CD4-positive, alpha-beta T cell treated with Interleukin-2 at 100 ng/mL for 4 hours (primary cell): ENCODE measurements at places on chromosomes 5 and 9.
A peak's percentile ranks its signal among the peaks of the same experiment; 100 is the strongest.

DNA sequence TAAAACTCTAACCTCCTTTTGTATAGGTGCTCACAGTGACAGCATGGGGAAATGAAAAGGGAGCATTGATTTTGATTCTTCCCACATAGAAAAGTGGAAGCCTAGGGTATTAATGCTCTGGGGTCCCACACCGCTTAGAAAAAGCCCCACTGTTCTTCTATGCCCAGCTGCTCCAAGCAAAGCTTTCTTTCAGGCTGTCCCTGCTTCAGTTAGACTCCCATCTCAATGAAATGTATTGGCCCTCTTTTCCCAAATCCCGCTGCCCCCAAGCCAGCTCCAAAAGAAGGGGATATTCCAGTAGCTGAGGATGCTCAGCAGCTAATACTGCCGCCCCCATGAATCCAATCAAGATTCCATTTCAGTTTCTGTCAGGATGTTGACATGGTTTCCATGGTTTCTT lies 17.0 kb upstream of the CREBRF start:
- no peak for DNase-seq

DNA sequence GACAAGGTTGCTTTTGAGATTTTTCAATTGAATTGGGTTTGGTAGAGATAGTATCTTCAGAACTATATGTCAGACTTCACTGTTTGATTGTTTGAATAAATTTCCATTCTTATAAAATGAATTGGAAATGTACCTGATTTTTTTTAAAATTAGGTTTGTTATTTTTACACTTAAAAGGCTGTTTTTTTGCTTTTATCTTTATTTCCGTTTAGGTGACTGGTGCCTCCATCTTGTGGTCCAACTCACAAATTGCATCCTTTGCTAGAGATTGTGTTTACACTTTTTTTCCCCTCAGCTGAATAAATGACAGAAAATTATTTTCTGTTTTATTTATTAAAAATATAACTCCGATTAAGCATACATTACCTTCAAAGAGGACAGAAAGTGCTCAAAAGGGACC lies 15.6 kb downstream of the NDUFAF2 start:
- peak; percentile 16 for DNase-seq

DNA sequence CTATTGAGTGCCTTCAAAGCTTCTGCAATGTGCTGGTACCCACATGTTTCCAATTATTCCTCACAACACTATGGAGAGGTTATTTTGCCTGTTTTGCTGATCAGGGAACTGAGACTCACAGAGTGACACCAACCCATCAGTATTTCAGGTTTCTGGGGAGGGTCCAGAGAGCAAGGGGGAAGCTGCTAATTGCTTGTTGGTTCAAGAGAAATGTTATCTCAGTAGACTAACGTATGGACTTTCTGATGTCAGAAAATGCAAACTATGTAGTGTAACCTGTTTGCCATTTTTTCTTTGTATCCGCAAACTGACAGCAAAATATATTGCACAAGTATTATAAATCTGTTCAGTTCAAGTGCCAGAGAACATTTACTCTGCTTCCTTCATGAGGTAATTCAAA lies 108.3 kb upstream of the MSX2 start:
- DNase-seq: no peak

GRCh38 chr9:14207352-14207995 lies 106.5 kb downstream of the NFIB start:
- DNase-seq: no peak

DNA sequence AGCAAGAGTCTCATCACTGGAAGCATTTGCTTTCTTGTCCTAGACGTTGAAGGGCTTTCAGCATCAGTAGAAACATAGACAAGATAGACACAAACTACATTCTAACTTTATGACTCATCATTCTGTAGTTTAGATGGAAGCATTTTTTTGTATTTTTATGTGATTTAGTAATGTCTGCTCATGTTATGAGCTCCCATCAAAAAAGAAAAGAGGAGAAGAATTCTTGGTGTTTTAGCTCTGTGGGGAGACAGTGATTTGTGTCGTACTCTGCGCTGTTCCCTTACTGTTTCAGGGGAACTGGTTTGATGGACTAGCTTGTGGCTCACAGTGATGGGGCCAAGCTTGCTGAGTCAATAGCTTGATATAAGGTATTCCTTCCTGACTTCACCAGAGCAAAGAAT lies 159.2 kb upstream of the WWC1 start:
- no peak for DNase-seq

DNA sequence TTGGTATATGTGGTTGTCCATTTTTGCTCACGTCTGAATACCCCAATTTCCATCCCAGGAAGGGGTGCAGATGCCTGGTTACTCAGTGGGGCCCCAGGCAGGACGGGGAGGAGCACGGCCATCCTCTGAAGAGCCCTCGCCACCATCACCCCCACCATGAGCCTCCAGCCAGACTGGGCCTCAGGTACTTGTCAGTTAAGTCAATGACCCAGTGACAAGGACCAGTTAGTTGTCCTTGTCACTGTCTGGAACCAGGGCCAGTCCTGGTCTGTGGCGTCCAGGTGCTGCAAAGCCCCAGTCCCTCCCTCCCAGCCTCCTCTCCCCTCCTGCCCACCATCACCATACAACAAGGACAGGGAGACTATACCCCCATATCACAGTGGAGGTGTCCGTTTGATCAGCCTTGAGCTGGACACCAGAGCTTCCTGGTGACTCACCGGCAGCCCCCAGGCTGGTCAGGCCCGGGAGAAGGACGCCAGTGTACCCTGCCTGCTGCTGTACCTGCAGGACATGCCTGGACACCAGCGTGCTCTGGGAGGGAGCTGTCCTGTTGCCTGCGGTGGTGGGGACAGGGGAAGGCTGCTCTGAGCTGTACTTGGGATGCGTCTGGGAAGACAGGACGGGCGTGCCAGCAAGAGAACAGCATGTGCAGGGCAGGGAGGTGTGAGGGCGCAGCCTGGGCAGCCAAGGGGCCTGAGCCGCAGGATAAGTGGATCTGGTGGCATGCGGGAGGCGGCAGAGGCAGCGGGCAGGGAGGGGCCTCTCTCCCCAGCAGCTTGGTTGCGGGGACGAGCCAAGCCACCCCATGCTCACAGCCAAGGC lies 32.6 kb upstream of the TTLL11 start:
- no peak for DNase-seq

- DNase-seq: peak; percentile 24
These were observed 40.5 kb upstream of the LPCAT1 start for GRCh38 chr5:1564182-1564748.

GRCh38 chr5:68336200-68336599 lies 120.6 kb downstream of the PIK3R1 start:
- no peak for DNase-seq

GRCh38 chr5:83145882-83146331 lies 68.6 kb downstream of the XRCC4 start:
- DNase-seq: no peak

DNA sequence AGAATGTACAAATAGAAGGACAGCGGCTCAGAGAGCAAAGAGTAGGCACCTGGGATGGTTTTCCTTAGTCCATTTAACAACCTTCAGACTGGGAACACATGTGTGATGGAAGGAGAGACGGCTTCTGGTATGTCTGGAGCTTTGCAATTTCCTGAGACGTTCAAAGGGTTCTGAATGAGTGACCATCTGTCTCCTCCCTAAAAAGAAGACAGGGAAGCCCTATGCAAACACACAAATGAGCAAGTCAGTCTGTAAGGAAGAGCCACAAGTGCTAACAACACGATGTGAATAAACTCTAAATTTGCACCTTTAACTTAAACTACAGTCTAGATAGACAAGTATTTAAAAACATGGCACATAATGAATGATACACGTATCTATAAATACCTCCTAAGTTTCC lies 391.0 kb downstream of the ICE1 start:
- no peak for DNase-seq

DNA sequence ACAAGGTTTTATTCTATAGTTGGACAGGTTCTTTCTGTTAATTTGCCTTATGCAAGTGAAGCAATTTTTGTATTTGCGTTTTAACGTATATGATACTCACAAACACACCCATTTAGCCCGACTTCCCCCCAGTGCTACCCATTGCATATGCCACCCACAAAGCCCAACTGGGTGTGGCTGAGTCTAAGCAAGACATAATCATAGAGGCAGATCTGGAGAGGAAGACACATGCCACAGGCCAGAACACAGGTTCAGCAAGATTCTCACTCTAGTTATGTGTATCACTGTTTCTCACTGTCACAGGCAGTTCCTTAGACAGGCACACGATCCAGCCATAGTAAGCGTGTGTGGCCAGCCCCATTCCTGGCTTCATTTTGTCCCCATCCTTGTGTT lies 29.0 kb upstream of the PUM3 start:
- DNase-seq: peak; percentile 15

DNA sequence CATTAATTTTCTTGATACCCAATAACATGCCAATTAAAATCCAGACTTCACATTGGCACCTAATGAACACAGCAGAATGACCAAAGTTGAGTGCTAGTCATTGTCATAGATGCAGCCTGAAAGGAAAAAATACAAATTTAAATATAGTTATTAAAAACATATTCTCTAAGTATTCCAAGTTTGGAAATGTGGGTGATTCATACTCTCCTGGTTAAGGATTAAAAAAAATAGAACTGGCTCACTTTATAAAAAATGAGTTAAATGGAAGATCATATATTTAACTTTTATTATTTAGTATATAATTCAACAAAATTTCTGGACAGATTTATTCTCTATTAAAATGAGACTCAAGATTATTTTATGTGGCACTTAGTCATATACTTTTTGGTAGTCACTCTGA lies 33.2 kb upstream of the RICTOR start:
- DNase-seq: no peak

DNA sequence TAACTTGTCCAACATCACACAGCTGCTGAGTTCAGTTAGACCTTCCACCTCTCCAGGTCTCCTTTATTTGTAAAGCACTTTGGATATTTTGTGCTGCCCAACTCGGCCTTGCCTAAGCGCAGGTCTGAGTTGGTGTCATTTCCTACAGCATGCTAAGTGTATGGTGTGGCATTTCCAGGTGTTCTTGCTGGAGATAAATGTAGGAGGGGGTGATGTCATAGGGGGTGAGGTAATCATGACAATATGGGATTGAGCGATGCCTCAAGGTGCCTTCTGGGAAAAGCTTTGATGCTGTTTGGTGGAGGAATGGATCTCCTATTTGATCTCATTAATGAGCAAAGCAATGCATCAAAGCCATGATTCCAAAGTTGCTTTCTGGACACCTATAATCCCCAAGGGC lies 32.3 kb upstream of the NEURL1B start:
- DNase-seq: no peak

GRCh38 chr9:119968836-119969707 lies 599.8 kb upstream of the BRINP1 start:
- DNase-seq: peak; percentile 37

DNA sequence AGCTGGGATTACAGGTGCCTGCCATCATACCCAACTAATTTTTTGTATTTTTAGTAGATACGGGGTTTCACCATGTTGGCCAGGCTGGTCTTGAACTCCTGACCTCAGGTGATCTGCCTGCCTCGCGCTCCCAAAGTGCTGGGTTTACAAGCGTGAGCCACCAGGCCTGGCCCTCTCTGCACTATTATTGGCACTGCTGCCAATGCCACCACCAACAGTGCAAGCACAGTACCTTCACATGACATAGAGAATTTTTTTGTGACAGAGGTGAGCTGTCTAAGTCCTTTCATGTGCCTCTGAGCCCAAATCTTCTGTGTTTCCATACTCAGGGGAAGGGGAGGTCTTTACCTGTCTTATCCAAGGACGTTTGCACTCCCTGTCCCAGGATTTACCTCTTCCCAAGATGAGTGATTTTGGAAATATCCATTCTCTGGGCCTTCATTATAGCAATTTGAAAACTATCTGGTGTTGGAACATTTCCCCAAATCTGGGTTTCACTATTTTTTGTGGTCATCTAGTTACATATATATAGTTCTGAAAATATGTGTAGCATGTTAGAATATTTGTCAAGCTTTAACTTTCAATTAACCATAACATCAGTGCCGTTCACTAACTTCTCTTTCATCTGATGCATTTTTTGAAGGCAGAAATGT lies 5.4 kb upstream of the CD180 start:
- no peak for DNase-seq

DNA sequence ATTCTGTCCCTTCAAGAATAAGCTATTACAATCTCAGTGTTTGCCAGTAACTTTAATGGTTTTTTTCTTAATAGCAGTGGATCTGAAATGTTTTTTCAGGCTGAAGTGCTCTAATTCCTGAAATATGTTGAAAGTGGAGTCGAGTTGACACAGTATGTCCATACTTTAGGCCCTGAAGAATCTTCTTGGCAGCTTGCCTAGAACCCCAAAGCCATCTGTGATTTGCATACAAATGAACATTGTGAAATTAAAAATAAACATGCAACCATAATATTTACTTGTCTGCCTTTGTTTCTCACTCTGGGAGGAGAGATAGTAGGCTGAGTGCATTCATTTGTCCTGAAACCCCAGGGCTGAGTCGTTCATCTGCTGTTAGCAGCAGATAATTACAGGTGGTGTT lies 152.7 kb downstream of the ADCY2 start:
- DNase-seq: no peak

DNA sequence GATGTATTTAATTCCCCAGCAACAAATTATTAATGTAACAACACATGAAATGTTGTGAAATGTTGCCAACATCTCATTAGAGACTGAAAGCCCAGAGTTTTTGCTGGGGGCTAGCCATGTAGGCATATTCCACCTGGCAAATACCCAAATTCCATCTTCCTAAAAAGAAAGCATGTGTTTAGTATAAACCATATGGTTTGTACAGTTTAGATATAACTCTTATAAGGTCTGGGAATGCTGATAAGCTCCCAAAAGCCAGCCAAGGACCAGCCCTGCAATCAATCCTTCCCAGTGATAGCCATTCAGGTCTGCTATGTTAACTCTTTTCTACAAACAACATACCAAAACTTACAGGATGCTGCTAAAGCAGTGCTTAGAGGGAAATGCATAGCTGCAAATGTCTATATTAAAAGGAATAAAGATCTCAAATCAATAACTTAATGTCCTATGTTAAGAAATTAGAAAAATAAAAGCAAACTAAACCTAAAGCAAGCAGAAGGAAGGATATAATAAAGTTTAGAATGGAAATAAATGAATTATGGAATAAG lies 158.9 kb downstream of the AUH start:
- no peak for DNase-seq

DNA sequence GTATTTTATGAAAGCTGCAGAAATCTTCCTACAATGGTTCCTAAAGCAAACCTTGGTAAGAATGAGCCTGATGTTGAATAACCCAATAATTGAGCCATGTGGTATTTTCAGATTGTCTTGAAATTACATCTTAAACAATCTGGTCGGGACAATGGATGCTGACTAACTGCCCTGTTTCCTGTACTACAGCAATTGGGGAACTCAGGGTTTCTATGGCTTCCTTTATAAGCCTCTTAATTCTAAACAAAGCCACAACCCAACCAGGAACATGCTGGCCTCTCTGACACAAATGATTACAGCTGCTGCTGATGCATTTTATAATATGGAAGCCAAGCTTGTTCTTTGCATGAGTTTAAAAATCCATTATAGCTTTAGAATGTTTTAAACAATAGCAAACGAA lies 30.2 kb downstream of the PTPN3 start:
- DNase-seq: no peak
